HEK293T (cell line): ENCODE measurements at places on chromosomes 3 and 15.

GRCh38 chr15:68557469-68558317 is 21.1 kb upstream of the CORO2B start:
- no peak for DNase-seq

DNA sequence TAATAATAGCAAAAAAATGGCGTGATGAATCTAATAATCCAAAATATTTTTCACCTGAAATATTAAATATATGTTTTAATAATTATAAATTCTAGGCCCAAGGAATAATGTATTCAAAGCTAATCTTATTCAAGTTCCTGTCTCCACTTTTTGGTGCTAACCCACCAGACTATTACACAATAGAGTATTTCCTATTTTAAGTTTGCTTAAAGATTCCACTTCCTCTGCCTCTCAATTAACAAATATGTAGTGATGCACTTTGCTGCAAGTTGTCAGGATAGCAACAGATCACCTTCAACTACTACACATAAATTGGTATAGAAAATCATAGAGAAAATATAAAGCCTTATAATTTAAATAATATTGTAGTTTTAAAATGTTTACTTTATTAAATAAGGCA is 467.5 kb downstream of the C3orf38 start:
- no peak for DNase-seq

- no peak for DNase-seq
These were observed 68.8 kb upstream of the IL12A start for GRCh38 chr3:159919873-159920272.

- no peak for DNase-seq
These were observed 43.4 kb downstream of the ESYT3 start for GRCh38 chr3:138477801-138478200.

DNA sequence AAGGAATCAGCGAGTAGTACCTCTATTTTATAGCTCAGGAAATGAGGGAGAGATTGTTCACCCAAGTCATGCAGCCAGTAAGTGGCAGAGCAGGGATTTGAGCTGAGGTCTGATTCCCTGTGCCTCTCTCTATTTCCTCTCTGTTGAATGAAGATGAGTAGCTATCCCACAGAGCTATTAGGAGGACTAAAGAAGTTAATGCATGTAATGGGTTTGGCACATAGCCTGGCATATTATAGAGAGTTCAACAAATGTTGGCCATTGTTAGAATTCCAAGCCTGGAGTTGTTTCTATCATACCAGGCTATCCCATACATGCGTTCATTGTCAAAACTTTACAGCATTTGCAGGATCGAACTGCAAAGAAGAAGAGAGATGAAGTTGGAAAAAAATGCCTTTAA is 21.8 kb upstream of the KLHL6 start:
- no peak for DNase-seq

DNA sequence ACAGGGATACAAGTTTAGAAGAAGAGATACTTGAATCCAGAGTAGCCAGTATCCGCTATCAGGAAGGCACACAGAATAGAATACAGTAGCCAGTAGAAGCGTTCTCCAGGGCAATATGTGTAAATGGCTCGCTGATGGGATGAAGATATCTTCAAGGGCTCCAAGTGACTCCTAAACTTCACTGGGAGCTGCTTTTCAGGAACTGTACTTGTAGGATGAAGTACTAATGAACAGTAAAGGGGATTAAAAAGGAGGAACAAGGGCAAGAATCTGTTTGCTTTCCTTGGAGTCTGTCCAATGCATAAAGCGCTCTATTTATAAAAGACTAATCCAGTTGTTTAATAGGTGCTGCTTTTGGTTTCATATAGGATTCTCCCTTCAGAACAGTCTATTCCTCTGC is 78.4 kb downstream of the THRB start:
- no peak for DNase-seq

- no peak for DNase-seq
These were observed 76.4 kb downstream of the SLMAP start for GRCh38 chr3:57832486-57832885.

- DNase-seq = no peak
These were observed 713.6 kb downstream of the NSUN3 start for GRCh38 chr3:94776401-94776915.

GRCh38 chr3:14237457-14237856 is 58.8 kb downstream of the LSM3 start:
- DNase-seq = no peak

- DNase-seq = no peak
These were observed 15.8 kb upstream of the ALAS1 start for GRCh38 chr3:52182196-52182595.

DNA sequence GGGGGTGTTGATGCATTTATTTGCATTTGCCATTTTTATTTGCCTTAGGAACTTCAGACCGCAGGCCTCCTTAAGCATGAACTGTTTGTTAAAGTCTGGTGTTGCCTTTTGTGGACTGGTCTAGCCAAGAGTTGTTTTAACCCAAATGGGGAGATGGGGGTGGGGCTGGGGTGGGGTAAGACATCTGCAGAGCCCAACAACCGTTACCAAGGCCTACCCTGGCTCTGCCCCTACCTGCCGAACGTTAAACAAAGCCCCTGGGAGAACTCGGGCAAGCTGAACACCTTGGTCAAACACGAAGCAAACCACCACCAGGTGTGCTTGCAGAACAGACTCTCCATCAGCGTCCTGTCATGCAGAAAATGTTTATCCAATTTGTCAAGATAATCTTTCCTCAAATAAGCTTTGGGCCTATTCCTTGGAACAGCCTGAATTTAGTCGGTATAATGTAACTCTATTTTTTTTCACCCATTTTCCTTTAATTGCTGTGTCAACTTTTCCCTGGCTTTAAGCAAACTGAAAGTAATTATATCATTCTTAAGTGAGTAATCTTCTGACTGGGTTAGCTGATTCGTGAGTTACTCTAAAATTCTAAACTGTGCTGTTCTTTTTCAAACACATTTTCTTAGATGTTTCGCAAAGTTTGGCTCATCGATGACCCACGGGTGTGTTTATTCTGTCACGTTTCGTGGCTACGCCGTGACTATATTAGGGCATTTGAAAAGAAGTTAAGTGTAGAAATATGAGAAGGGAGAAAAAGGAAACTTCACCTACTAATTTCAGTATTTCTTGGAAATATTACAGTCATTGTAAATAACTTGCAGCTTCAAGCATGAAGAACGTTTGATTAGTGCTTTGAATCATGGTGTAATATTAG is 127.6 kb downstream of the SOX2 start:
- no peak for DNase-seq

- DNase-seq = no peak
These were observed 284.1 kb upstream of the STT3B start for GRCh38 chr3:31248563-31248992.

GRCh38 chr15:77695961-77696582 is 63.4 kb upstream of the LINGO1 start:
- DNase-seq = no peak

DNA sequence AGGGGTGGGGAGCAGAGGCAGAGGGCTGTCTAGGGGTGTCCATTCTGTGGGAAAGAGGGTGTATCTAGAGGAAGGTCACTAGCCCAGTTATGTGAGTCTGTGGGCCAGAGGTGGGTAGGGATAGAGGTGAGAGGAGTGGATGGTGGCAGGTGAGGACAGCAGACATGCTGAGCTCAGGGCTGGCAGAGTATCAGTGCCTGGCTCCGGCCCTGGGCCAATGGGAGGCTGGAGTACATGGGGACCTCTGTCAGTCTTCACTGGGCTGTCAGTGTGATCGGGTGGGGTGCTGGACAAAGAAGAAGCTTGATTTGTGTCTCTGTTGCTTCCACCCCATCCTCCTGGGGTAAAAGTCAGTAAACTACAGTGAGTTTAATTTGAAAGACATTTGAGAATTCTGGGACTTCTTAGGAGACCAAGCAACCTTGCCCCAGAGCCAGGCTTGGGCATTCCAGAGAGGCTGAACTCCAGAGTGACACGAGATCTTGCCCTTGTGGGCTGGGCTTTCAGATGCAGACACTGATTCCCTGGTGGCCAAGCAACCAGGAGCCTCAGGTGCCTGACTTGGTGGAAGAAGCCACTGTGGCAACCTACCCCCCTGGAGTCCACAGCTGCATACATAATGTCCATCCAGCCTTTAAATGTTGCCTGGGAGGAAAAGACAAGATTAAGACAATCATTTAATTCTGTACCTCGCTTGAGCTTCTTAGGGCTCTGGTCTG is 60.7 kb downstream of the EXOG start:
- DNase-seq = no peak

- no peak for DNase-seq
These were observed 41.8 kb downstream of the CBLB start for GRCh38 chr3:105826778-105827634.

DNA sequence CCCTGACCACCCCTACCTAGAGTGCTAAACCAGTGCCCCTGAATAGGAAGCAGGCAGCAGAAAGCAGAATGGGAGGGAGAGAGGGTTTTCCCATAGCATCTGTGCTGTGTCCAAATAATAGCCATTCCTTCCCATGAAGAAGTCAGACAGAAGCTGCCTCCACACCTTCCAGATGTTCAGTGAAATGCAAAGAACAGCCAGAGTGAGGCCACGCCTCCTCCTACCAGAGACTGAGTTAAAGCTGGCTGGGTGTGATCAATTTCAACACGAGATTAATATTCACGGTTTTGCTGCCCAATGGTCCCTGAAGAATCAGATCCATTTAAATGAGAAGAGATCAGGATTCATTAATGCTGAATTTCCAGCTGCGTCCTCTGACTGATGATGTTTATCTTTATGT is 111.8 kb downstream of the SRGAP3 start:
- no peak for DNase-seq

GRCh38 chr3:122857019-122857418 is 62.1 kb downstream of the SLC49A4 start:
- DNase-seq = no peak
